Stimulated activated CD8-positive, alpha-beta memory T cell treated with anti-CD3 and anti-CD28 coated beads, Interleukin-7, amount 100 ng/mL, for 4 hours (primary cell): ENCODE measurements at places on chromosomes 16 and 17.

DNA sequence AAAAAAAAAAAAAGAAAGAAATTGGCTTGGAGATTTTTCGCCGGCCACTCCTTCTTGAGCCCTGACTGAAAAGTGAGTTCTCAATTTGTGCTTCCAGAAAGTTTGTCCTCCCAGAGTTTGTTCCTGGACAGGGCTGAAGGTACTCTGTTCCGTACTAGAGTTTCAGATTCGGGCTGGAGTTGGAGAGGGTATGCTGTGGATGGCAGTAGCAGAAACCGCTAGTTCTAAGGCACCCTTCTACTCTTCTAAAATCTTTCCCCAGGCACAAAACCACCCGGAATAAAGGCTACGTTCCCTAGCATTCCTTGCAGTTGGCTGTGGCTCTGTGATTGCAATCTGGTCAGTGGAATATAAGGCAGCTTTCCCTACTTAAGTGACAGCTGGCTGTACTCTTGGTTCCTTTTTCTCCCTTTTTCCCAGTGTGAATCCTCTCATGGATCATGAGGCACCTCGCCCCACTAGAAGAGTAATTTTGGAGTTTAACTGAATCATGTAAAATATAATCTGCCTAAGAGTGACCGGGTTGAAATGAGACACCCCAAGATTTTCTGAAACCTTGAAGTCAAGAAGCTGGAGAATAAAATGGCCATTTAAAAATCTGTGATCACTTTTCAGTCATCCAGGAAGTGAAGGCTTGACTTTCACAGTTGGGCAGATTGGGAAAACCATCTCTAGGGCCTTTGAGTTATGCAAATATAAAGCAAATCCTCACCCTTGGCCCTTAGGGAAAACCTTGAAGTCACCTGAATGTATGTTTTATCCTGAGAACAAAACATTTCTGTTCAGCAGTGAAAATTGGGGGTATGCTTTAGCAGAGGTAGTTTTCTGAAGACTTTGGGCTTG is 901 bp upstream of the HEATR6 start:
- no peak for DNase-seq

DNA sequence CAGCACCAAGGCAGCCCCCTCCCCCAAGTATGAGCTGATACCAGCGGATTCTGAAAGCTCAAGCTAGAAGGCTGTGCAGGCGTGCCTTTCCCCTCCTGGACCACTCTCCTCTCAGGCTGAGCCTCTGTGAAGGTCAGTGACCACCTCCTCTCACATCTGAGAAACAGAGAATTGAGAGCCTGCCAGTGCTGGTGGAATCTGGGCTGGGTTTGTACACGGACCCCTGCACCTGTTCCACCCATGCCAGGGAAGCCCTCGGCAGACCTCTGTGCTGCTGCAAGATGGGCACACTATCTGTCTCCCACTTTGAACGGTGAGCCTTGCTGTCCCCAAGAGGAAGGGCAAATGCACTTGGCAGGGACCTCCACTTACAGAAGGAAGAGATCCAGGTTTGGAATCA is 54.7 kb upstream of the SDK2 start:
- DNase-seq, result no peak

DNA sequence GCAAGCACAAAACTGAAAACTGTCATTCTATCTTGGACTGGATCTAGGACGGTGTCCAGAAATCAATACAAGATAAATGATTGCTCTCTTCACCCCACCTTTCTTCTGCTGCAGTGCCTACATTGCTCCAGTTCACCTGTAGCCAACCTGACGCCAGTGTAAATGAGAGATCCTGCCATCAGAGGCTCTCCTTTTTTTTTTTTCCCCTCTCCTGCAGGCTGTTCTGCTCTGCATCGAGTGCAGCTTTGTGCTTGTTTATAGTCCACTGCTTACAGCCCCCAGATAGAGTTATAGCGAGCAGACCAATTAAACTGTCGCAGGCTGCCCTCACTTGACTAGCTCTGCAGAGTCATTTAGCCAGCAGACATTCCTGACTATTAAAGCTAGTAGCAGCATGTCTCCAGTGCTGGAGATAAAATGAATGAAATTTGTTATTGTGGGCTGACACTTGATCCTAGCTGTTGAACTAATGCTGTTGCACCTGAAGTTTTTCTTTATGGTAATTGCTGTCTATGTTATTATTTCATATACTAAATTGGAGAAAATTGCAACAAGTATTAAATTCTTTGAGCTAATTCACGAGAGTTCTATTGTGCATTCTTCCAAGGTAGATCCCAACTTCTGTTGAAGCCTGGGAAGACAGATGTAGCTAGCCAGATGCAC is 257.1 kb downstream of the FTO start:
- DNase-seq, result no peak

GRCh38 chr16:89422527-89422904 is 67.8 kb downstream of the ANKRD11 start:
- no peak for DNase-seq

GRCh38 chr16:83717814-83718213 is 90.0 kb upstream of the HSBP1 start:
- no peak for DNase-seq

GRCh38 chr17:49401971-49402611 is 12.6 kb downstream of the PHB1 start:
- no peak for DNase-seq

DNA sequence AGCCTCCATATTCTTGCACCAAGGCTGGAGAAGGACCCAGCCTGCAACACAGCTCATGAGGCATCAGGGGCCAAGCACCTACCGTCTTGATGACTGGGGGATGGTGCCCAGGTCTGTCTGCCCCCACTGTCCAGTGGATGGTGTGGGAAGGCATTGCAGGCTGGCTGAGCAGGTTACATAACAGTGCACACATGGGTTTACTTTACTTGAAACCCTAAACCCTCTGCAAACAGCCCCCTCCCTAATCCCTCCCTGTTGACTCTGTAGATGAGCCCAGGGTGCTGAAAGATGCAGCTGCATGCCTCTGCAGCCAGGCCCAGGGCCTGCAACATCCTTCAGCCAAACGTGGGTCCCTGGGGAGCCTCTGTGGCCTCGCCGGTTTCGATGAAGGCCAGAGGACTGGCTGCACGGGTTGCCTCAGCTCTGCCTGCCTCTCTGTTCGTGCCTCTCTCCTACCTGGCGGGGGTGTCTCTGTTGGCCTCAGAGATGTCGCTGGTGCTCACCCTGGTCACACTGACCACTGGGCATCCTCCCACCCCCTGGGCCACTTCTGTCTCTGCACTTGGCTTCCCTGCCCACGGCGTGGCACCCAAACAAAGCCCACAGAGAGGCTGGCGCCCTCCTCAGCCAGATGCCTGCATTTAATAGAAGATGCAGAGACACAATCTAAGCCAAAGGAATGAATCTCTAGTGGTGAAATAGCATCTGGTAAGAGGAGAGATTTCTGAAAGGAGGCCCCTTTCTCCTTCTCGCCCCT is 95.1 kb downstream of the METRNL start:
- DNase-seq, result no peak
